Activated CD4-positive, alpha-beta T cell treated with anti-CD3 and anti-CD28 coated beads, Interleukin-2, amount 10 ng/mL, durations not matched to agents 7 days and 5 days (primary cell): ENCODE measurements at places on chromosomes 3 and 15.

GRCh38 chr3:154658000-154658399, 228.0 kb upstream of the GPR149 start:
- DNase-seq, result no peak

GRCh38 chr15:38049891-38050290, 115.5 kb downstream of the TMCO5A start:
- no peak for DNase-seq

- DNase-seq, result no peak
Measured at GRCh38 chr3:77186728-77187127, 146.8 kb downstream of the ROBO2 start.

GRCh38 chr3:160809453-160809852, 53.4 kb downstream of the PPM1L start:
- DNase-seq, result no peak

- DNase-seq, result no peak
Measured at GRCh38 chr15:28921919-28922706, 36.3 kb downstream of the APBA2 start.

DNA sequence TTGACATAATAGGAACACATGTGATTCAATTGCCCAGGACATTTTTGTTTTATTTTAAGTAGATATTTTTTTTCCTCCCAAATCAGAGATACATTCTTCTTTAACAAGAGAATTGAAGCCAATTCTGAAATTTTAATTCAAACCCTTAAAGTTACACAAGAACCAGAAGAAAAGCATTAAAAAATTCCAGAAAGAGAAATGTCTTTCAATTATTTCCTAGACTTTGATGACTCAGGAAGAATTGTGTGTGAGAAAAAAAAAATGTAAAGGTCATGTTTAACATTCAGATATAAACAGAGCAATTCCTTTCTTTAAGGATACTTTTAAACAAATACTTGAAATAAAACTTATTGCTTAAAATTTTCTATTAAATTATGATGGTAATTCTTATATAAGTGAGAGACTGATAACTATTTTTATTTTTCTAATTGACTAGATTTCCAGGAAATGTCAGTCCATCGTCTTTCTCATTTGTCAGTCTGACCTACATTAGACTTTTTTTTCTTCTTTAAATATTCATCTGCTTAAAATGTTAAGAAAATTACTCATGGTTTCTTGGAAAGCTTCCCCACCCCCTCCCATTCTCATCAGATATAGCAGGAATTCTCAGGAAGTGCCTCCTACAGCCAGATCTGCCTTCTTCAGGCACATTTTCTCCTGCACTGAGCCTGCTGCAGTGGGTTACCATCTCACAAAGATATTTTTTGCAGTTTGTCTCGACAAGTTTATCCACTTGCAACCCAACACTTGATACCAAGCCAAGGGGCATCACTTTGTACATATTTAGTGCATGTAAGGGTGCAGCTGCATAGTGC, 261.8 kb upstream of the CBLB start:
- no peak for DNase-seq

DNA sequence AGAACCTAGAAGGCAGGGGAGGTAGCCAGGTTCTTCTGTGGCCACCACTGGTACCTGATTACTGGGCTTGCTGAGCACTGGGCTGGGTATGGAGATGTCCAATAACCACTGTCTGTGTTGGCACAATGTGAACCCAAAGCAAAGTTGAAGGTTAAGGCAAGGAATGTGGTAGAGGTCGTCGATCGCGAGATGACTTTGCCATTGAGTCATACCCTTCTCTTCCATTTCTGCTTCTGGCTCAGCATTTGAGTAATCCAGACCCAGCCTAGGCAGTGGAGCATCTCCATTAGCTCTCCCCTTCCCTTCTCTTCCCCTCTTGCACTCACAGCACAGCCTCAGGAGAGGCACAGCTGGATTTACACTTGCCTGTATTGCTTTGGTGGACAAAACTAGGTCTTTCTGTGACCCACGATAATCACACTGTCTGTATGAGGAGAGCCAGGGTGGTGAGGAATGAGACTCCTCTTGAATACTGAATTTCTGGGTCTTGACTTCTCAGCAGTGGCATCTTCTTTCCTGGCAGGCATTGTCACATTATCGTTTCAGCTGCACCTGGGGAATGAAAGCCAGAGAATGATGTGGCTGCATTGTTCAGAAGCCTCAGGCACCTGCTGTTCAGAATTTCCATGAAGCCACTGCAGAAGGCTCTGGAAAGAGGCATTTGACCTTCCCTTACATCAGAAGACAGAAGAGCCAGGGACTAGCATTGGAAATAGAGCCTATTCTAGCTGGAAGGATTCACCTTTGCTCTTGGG, 272.6 kb downstream of the PDCD6IP start:
- DNase-seq, result no peak

DNA sequence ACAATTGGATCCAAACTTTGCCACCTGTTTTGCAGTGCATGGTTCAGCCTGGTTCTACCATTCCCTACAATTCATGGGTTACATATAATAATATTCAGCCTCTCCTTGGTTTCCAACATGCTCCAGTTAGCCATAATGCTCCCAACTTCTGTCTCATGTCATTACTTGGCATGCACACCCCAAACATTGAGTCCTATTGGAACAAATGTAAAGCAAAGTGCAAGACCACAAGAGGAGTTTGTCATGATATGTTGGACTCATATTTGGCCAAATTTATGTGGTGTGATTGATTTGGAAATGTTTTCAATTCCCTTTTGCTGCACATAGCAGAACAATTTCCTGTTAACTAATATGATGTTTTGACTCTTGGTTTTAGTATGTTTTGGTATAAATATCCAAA, 50.2 kb downstream of the KCNAB1 start:
- no peak for DNase-seq

DNA sequence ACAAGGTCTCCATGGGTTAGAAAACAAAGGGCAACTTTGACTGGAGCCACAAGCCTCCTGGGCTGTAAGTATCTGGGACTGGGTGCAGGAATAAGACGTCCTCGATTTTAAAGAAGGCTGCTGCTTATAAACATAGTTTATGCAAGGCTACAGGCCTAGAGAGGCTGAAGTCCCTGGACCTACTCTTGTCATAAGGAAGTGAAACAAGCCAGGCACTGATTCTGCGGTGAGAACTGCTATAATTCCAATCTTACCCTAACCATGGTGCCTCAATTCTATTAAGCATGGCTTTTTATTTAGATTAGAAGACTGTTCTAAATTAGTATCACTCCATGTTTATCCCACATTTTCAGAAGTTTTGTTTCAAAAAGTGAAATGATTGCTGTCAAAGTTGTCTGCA, 777.6 kb downstream of the PLOD2 start:
- DNase-seq, result no peak

DNA sequence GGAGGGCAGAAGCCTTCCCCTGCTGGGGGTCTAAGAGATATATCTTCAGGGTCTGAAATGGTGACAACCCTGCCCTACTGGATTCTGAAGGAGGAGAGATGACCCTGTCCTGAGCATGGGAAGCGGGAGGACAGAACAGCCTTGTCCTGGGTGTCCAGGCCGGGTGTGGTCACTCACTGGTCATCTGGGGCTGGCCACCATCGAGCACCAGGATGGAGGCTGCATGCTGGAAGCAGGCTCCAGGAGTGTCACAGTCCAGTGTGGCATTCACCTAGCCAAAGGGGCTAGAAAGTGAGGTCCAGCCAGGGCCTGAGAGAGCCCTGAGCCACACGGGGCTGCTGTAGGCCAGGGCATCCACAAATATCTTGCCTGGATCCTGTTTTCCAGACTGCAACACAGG, 5.2 kb downstream of the CDHR4 start:
- DNase-seq, result no peak

GRCh38 chr3:141346418-141346817, 21.9 kb upstream of the ZBTB38 start:
- no peak for DNase-seq

DNA sequence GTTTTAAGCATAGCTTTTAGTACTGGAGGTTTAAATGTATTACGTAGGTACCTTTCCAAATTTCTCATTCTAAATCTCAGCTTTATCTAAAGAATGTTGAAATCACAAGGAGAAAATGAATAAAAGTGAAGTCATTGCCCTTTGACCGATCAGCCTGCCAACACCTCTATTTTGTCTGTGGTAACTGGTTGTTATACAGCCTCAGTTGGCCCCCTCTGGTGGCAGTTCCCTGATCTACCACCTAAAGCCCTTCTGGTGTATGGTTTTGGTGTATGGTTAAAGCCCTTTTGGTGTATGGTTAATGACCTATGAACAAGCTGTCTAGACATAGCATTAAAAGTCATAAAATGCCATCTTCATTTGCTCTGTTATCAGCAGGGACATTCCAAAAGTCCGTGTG, 378.2 kb upstream of the AZI2 start:
- no peak for DNase-seq

DNA sequence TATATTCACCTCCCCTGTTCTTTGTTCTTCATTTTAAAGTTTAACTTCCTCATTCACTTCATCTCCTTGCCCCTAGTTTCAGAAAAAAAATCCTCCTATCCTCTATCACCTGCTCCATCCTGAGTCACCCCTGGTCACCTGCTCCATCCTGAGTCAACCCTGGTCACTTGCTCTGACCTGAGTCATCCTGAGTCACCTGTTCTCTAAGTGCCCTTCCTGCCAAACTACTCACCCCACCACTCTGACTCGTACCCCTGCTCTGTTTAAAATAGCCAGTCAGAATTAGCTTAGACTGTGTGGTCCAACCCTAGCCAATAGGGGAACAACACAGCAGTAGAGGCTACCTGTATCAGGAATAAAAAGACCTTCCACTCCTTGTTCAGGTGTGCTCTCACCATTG, 716.9 kb downstream of the ZBBX start:
- DNase-seq, result no peak

- no peak for DNase-seq
Measured at GRCh38 chr3:36175916-36176461, 204.3 kb upstream of the STAC start.

DNA sequence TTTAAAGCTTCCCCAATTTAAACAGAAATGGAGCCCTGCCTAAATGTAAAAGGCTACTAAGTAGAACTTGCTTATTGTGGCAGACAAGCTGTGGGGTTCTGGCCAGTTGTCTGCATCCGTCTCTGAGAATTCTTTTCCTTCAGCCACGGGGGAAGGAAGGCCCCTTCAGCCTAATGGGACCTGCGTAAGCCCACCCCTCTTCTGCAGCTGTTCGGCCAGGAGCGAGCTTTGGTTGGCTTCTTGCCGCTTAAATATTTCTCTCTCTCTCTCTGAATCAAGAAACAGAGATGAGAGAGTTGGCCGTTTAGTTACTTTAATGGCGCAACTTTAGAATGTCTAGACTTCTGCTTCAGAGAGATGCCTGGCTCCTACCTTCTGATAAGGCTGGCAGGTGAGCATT, 151.7 kb upstream of the PROK2 start:
- no peak for DNase-seq

GRCh38 chr3:40605960-40606359, 81.2 kb downstream of the ZNF621 start:
- no peak for DNase-seq

GRCh38 chr3:14389716-14390115, 12.7 kb upstream of the SLC6A6 start:
- DNase-seq, result no peak

DNA sequence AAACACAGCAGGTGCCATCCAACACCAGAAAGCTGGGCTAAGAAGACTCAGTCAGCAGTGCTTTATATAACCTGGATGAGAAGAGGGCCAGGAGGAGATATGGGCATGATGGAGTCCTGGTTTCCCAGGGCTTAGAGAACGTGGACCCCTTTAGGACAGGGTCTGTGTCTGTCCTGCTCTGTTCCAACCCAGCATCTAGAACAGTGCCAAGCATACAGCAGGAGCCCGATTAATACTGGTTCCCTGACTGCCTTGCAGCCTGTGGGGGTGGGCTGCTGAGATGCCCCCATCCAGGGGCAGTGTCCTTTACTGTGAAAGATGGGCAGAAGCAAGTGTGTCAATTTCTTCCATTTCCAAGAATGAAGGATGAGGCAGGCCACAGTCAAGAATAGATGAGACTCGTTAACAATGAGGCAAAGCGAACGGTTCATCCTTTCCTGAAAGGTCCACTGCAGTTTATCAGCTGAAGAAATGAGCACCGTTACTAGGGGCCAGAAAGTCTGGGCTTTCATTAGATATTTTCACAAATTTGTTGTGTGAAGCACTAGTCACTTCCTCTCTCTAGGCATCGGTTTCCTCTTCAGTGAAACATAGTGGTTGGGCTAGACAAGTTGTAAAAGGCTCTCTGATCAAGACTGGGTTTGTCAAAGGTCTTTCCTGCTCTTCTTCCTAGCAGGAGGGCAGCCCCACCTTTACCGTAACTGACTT, 72.0 kb upstream of the HERC1 start:
- peak; percentile 39 for DNase-seq

GRCh38 chr15:82298520-82298919, 35.9 kb downstream of the SAXO2 start:
- peak; percentile 74 for DNase-seq

DNA sequence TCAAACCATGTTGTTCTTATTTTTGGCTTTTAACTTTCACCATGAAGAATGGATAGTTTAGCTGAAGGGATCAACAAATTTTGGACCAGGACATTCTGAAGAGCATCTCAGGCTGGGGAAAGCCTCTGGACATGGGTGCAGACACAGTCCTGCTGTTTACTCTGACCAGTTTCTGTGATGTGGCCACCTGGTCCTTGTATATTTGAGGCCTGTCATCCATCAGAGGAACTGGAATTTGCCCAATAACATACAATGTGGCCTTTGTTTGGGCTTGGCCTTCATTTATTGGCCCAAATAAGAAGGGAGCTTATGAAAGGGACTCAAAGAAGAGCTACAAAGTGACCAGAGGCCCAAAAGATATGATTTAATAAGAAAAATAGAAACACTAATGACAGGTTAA, 127.9 kb downstream of the MYRIP start:
- no peak for DNase-seq

GRCh38 chr3:145649368-145649887, 511.6 kb downstream of the PLOD2 start:
- DNase-seq, result no peak

GRCh38 chr15:100043692-100044091, 298.1 kb downstream of the ADAMTS17 start:
- DNase-seq, result no peak

DNA sequence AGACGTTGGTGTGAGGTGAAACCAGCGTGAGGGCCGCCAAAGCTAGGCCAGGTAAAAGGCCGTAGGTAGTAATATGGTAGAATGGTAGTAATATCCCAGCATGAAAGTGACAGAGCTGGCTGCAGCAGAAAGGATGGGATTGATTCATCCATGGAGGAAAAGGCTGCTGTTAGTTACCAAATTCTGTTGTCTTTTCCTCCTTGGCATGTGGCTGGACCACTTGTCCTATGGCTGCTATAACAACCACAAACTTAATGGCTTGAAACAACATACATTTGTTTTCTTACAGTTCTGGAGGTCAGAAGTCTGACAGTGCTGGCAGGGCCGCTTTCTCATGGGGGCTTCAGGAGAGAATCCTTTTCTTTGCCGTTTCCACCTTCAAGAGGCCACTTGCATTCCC, 47.8 kb upstream of the CHST2 start:
- no peak for DNase-seq
